Astrocyte of the hippocampus (primary cell): ENCODE measurements at places on chromosomes 4 and X.

DNA sequence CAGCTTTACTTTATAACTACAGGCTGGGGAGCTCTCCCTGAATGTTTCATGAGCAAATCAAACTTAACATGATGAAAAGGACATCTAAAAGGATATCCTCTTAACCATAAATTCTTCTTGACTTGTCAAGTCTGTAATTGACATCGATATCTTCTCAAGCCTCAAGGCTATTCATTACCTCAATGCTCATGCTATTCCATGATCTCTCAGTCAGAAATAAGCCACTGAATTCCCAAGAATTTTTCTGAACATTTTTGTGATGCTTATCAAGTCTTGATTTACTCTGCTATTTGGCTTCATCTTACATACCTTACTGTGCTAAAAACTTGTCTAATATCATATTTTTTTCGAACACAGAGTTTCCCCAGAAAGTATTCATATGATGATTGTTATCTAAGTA is 433.4 kb downstream of the PDGFC start:
- DNase-seq, result peak; percentile 31

DNA sequence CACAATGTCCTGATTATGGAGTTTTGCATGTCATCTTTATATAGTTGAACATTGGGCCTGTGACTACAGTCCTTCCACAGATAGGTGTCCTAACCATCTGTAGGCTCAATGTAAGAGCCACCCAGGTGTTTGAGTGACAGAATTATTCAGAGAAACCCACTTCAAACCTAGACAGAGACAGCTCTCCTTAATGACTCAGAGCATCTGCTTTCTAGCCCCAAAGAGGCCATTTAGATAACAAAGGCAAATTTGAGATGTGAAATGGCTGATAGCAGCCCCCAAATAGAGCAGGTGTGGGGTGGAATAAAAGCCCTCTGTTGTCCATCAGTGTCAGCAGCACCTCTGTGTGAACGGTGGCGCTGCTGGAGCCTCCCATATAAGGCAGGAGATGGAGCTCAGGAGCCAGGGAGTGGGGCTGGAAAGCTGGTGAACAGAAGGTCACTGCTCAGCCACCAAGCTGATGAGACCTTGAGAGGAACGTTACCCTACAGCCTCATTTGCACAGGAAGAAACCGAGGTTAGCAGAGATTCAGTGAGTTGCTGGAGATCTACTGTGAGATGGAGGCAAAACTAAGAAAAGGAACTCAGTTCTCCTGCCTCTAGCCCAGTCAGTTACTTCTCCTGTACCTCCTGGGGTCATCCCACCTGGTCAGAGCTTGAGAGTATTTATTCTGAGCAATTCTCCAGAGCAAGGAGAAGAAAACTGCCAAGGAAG is 153.3 kb upstream of the LNX1 start:
- DNase-seq, result no peak

DNA sequence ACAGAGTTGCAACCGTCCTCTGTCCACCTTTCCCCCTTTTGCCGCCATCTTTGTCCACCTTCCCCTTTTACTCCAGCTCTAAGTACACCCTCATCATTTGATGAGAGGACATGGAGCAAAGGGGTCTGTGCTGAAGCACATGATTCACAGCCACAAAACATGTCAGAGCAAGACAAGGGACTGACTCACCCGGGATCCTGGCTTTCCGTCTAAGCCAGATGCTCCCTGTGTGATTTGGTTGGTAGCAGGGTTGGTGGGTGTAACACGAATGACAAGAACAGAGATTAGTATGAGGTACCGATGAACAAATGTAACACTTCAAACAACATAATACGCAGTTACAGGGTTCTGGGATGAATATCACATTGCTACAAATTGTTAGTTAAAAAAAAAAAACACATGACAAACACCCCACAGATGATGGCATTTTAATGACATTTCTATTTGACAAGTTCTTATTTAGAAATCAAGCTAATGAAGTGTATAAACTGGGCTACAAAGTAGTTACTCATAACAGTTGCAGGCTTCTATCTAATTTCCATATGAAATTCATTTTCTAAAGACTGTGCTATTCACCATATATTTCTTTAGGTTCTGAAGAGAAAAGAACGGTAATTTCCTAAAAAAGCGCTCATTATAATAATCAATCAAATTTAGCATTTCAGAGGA is 71.4 kb upstream of the ETNPPL start:
- DNase-seq, result peak; percentile 81

DNA sequence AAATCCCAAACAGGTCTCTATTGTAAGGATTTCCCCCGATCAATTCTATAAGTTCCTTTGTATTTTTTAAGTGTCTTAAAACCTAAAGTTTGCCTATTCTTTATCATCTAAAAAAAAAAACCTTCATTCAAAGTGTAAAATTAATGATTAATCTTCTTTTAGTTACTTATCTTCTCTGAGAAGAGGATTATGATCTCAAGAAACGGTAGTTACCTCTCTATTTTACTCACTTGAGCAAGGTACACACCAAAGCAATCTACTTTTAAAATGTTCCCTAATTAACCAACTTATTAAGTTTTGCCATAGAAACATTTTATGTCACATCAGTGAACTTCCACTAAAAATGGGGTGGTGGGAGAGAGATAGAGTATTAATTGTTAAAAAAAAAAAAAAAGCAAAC is 15.2 kb upstream of the GALNT7 start:
- DNase-seq, result no peak
